Esophagus squamous epithelium (tissue), 5 donors: ENCODE measurements at places on chromosomes 2 and 18.

DNA sequence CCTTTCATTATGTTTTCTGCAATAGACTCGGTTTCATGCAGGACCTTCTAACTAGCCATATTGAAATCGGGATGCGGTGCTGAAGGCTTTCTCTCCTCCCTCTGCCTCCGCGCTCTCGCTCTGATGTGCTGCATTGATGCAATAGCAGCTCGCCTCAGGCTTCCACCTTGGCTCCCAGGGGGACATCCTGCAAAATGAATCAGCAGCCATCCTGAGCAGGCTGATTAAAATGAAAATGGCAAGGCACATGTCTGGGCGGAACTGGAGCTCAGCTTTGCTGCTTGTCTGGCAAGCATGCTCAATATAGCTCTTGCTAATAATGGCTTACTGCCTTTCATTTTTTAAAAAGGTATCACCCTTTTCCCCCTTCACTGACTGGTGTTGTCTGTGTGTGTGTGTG lies 806 bp upstream of the MYT1L start:
- DNase-seq, result no peak

DNA sequence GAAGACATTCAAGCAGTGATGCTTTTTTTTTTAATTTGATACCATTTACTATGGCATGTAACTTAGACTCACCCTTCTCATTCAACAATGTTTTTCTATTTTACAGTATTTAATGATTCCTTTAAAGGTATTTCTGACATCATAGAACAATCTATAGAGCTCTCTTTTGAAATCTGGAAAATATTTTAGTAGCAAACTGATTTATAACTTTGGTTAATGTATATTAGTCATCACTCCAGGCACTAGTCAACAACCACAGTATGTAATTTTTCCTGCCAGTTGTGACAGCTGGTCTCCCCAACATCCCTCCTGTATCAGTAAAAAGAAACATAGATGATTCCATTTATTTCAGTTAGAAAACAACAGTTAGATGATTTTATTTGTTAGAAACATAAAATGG lies 122.9 kb downstream of the LCLAT1 start:
- no peak for DNase-seq

- DNase-seq, result no peak
These were observed 41.2 kb downstream of the CHRNA1 start for GRCh38 chr2:174722942-174723592.

DNA sequence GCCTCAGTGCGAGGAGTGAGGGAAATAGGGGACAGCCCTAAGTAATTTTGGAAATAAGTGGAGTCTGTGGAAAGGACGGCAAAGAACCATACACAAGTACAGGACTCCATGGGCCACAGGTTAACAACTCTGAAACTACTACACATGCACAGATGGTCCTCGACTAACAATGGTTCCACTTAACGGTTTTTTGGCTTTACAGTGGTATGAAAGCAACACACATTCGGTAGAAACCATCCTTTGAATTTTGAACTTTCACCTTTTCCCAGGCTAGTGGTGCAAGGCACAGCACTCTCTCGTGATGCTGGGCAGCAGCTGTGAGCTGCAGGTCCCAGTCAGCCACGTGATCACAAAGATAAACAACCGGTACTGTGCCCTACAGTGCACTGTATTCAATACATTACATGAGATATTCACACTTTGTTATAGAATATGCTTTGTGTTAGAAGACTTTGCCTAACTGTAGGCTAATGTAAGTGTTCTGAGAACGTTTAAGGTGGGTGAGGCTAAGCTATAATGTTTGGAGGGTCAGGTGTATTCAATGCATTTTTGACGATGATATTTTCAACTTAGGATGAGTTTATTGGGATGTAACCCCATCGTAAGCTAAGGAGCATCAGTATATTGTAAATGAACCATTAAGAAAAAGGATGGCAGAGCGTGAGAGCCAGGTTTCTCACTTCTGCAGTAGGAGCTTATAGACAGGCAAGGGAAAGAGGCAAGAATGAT lies 44.6 kb downstream of the TBC1D8 start:
- no peak for DNase-seq

DNA sequence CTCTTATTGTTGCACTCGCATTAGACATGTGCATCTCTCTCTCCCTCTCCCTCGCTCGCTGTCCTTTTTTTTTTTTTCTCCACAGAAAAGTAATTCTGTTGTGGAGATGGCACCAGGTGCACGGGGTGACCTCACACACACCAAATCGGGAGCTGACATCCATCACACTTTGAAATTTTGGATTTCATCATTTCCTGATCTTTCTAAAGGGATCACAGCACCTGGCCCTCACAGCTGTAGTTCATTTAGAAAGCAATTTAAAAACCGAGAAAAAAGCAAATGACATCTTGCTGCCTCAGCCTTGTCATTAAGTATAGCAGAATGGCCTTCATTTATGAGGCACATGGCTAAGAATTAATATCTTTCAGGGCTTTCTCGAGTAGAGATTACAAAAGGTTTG lies 717.2 kb downstream of the RNF144A start:
- no peak for DNase-seq

DNA sequence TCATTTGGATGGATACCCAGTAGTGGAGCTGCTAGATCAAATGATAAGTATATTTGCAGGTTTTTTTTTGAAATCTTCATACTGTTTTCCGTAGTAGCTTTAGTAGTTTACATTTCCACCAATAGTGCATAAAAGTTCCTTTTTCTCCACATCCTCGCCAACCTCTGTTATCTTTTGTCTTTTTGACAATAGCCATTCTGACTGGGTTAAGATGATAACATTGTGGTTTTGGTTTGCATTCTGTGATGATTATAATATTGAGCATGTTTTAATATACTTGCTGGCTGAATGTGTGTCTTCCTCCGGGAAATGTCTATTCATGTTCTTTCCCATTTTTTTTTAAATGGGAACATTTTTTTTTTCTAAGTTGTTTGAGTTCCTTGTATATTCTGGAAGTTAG lies 260.0 kb downstream of the GULP1 start:
- no peak for DNase-seq

DNA sequence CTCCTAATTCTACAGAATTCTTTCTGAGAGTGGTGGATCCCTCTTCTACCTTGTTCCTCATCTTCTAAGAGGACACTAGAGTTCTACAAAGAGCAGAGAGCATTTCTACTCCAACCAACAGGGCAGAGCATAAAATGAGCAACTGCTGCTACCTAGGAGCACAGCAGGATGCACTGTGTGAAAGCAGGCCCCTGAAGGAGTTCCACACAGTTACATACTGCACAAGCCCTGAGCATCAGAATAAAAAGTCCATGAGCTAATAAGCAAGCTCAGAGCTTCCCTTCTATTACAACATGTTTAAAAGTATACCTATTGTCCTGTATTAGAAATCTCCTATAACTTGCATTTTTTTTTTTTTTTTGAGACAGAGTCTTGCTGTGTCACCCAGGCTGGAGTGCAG lies 8.4 kb downstream of the FHL2 start:
- DNase-seq, result no peak

GRCh38 chr2:75605770-75606529 lies 40.6 kb upstream of the MRPL19 start:
- no peak for DNase-seq

- DNase-seq, result no peak
These were observed 264.0 kb upstream of the FBXO11 start for GRCh38 chr2:48170281-48170680.

GRCh38 chr18:25177631-25178030 lies 174.3 kb downstream of the ZNF521 start:
- no peak for DNase-seq

- no peak for DNase-seq
These were observed 76.0 kb downstream of the HS1BP3 start for GRCh38 chr2:20574930-20575329.

DNA sequence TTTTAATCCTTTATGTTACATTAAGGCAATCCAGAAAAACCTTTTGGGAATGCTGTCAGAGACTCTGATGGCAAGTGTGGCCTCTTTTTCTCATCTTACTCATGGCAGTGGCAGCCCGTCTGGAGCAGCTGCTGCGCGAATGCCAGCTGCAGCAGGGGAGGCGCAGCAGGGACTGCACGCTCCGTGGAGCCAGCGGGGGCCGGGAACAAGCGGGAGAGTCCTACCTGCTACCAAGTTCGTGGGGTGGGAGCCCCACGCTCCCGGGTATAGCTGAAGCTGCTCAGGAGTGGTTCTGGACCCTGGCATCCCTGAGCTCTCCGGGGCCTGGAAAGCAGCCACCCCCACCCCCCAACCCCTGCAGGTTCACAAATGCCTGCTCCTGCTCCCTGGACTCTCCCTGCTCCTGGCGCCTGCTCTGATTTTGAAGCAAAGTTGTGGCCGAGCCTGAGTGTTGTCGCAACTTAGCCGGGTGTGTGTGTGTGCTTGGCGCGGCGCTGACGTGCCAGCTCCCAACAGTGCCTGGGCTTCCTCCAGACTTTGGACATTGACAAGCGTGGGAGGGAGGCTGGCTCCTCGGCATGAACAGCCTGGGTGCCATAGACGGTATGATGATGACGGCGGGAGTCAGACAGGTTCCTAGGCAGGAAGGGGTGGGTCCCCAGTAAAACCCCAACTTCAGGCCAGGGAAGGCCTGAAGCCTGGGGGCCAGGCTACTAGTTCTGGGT lies 21.7 kb downstream of the TMX3 start:
- DNase-seq, result no peak

DNA sequence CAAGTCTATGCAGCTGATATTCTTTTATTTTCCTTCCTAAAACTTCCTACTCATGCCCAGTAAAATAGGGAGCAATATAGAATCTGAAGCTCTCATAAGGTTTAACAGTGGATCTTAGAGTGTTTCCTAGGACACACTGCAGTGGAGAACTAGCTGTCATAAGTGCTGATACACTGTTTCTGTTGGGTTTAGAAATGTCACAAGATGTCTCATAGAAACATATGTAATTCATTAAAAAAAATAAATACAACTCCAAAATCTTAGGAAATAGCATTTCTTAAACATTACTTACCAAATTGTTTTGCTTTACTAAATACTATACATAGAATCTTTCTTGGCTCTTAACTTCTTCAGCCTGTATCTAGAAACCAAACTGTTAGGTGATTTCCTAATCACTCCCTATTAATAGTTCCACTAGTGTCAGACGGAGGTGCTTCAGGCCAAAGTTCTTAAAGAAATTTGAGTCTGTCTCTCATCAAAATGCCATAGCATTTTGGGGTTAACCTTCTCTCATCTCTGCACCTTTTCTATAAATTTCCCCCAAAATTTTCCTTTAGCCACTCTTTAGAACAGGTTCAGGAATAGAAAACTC lies 93.7 kb downstream of the CERKL start:
- no peak for DNase-seq

DNA sequence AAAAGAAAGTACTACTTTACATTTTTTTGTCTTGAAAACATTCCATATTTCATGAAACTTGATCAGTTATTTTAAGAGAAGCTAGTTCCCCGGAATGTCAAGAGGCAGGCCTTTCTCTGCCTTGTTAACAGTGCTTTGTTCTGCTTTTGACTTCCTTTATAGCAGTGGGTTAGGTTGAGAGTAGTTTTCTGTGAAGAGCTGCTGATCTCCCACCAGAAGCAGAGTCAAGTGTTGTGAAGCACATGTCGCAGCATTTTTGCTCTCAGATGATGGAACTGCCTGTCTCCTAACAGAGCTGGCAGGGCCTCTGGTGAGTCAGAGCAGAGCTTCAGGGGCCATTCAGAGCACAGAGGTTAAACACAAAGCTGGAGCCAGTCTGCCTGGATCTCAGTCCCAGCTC lies 871.8 kb downstream of the SLC4A3 start:
- DNase-seq, result no peak

DNA sequence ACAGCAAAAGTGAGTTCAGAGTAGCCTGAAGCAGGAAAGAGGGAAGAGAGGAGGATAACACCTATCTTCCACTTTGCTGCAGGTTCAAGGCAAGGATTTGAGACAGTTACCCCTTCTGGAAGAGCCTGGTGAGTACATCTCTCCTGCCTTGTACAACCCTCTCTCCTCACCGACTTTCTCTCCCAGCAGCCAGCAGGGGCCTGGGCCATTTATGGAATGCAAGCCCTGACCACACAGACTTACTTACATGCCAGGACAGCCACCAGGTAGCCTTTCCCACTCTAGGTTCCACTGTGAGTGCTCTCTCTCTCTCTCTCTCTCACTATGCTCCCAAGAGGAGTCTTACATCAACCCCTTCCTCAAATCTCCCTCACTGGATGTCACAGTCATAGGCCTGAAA lies 57.0 kb downstream of the BCL11A start:
- DNase-seq, result no peak

DNA sequence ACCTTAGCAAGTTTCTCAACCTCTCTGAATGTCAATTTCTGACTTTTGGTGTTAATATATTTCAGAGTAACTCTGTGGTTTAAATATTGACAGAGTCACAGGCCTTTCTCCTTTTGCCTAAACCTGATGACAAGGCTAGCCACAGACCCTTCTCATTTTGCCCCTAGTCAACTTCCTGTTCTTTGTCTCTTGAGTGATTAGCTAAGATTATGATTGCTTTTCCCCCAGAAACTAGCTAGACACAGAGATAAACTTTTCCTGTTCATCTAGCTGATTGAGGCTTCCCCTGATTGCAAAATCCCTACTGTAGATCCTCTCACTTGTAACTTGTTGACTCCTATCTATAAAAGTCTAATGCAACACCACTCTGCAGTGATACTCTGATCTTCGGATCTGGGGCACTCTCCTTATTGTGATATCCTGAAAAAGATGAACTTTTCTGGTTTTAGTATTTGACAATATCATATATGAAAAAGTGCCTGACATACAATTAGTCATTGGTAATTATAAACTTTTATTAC lies 241.4 kb downstream of the ZNF385B start:
- DNase-seq, result no peak

GRCh38 chr2:41933046-41933420 lies 114.8 kb upstream of the PKDCC start:
- DNase-seq, result no peak

DNA sequence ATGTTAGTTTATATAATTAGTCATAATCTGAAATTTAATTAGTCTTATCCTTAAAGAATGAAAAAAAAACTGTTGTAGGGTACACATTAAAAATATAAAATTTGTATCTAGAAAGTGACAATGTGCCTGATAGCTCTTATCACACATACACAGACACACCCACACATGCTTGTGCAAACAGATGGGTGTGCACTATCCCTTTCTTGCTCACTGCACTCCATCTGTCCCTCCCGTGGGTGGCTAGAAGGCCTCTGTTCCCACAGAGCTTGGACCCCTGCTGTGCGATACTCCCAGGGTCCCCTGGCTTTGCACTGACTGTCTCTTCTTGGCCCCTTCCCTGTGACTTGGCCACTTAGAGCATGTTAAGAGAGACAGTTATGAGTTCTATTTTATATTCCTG lies 123.9 kb upstream of the ACKR3 start:
- DNase-seq, result no peak

- DNase-seq, result no peak
These were observed 105.8 kb upstream of the SPOPL start for GRCh38 chr2:138395565-138396306.

- DNase-seq, result no peak
These were observed 255.1 kb downstream of the EIPR1 start for GRCh38 chr2:3122525-3122924.

GRCh38 chr18:48300463-48300961 lies 108.7 kb downstream of the ZBTB7C start:
- no peak for DNase-seq

DNA sequence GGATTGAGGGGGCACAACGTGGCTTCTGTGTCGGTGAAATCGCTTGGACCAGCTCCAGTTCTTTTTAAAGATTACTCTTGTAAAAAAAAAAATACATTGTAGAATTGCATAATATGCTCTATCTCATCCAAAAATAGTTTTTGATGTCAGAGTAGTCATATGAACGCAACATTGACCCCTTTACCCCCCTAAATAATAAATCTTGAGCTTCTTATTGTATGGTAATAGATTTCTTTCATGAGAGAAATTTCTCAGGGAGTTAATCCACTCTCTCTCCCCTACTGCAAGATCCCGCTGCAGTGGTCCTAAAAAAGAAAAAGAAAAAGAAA lies 50.2 kb upstream of the PAIP2B start:
- DNase-seq, result no peak
